ENCODE measurements at places on chromosomes 12 and 14.

DNA sequence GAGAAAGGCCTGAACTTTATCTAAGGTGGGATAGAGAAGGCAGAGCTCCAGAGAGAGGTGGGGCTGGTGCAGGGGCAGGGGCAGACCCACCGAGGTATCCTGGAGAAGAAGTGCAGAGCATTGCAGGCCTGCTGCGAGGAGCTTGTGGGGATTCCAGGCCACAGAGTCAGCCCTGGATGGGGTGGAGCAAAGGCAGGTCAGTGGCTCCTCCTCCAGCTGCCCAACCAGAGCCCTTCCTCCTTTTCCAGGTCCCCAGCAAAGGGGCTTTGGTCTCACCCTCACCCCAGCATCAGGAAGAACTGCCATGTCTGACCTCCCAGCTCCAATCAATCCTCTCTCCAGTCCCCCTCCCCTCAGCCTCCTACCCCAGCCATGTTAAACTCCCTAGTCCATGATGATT lies 19.8 kb upstream of the ZNF740 start:
- no peak for DNase-seq

- DNase-seq: no peak
Measured at GRCh38 chr14:24900269-24901100, 149.5 kb downstream of the STXBP6 start.

DNA sequence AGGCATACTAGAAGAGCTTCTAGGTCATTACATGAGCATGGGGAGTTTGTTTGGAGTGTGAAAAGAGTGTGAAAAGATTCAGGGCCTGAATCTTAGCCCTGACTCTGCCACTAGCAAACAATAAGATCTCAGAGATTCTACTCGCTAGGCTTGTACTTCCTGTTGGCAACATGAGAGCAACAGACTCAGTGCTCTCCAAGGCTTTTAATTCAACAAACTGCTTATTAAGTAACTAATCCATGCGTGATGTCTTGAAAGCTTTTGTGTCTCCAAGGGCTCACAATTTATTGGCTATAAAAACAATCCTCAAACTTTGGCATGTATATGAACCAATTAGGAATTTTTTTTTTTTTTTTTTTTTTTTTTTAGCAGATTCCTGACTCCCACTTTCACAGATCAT lies 105.1 kb downstream of the STXBP6 start:
- no peak for DNase-seq

GRCh38 chr12:117377758-117378157 lies 16.3 kb upstream of the NOS1 start:
- no peak for DNase-seq

GRCh38 chr12:28569698-28570411 lies 379.6 kb downstream of the CCDC91 start:
- no peak for DNase-seq

- DNase-seq: no peak
Measured at GRCh38 chr12:112590281-112590680, 171.5 kb downstream of the PTPN11 start.

DNA sequence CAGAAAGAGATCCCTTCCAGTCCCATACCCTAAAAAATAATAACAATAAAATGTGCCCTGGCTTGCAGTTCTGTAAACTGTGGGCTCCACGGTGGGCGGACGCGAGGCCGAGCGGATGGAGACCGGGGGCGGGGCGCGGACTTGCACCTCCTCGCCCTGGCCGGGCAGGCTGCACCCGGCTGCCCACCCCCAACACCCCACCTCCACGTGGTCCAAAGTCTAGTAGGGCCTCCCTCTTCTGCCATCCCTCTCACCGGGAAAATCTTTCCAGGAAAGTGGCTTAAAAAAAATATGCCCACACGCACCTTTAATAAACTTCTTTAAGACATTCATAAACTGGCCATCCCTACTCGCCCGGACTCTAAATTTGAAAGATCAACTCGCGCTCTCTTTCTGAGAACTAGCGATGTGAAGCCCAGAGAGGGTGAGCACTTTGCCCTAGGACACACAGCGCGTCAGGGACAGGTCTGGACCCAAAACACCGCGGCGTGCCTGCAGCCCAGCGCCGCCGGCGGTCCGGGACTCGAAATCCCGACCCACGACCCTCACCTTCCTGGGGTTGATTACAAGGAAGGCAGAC lies 1.9 kb upstream of the BCL11B start:
- DNase-seq: peak; percentile 73

DNA sequence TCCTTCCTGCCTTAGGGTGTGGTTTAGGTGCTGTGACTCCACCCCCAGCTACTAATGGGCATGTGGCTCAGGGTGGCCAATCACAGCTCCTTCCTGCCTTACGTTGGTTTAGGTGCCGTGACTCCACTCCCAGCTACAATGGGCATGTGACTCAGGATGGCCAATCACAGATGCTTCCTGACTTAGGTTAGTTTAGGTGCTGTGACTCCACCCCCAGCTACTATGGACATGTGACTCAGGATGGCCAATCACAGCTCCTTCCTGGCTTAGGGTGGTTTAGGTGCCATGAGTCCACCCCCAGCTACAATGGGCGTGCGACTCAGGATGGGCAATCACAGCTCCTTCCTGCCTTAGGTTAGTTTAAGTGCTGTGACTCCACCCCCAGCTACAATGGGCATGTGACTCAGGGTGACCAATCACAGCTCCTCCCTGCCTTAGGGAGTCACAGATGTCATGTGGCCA lies 163.9 kb downstream of the TBX5 start:
- DNase-seq: no peak

DNA sequence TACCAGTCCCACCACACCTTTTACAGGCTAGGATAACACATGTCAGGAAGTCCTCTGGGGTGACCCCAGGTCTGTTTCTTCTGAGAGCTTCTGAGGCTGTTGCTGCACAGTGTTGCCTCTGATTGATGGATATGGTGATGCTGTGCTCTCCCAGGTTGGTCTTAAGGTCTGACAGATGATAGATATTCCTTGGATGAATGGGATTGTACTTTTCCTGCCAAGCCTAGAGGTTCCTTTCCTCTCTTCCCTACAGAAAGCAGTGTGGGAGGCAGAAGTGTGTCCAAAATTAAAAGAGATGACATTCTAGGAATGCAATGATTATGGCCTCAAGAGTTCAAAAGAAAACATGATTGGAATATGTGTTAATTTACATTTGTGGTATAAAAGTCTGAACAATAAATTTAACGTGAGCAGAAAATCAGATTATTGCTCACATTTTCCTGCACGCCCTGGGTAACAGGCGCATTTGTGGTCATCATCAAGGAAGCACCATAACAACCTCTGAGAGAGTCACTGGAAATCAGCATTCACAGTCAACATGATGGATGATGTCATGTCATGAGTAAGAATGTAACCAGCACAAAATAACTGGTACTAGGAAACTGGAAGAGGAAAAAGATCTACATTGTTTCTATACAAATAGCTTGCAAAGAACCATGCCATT lies 73.7 kb downstream of the BBS10 start:
- DNase-seq: peak; percentile 58

GRCh38 chr12:95730457-95730856 lies 60.1 kb downstream of the NTN4 start:
- DNase-seq: no peak

DNA sequence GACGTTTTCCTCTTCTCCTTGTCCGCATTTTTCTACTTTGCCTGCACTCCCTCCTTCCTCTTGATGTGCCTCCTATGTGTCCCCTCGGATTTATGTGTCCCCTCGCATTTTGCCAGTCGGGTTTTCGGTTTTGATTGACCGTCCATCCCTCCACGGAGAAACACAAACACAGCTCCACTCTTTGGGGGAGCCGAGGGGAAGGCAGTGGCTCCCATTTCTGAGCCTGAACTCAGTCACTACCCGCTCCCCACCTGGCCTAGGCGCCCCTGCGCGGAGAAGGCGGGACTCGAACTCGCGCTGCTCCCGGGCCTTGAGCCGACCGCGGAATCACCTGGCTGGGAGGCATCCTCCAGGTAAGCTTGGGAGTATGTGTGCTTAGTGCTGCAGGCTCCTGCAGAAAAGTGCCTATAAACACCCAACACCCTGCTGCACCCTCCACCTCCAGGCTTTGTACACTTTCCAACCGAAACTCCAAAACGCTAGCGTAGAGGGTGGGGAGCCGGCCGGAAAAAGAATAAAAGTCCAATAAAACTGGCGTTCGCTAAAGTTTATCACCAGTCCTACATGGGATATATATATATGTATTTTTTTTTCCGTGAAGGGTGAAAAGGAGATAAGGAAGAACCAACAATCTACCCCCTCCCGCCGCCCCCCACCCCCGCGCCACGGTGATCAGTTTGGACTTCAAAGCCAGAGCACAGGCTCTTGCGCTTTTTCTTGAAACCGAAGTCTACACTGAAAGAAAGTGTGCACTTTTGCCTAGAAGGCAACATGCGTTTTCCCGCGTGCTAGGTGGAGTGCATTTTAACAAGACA lies 3.3 kb upstream of the CCND2 start:
- DNase-seq: peak; percentile 70

DNA sequence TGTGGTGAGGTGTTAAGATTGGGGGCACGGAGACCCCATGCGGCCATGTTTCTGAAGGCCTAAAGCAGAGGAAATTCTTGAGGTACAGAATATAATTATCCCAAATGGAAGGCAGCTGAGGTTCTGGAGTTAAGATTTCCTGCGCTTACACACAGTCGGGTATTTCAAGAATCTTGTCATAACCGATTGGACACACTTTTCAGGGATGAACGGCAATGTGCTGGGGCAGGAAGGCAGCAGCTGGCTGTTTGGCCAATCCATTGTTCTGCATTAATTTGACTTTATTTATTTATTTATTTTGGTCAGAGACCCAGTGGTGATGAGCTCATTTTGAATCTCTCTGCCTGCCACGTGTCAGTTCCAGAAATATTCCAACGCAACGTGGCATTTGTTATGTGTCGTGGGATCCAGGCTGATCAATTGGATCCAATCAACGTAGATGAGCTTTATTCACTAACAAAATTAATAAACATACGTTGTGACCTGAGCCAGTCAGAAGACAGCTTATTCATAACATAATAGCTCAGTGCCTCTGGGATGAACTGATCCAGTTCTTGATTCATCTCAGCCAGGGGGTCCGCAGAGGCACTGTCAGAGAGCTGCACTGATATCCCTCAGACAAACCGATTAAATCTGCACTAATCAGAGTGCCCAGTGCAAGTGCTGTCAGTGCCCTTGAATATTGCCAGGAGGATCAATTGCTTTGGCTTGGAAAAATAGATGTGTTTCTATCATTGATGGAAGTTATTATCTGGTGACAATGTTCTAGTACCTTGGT lies 181.0 kb downstream of the KTN1 start:
- no peak for DNase-seq

DNA sequence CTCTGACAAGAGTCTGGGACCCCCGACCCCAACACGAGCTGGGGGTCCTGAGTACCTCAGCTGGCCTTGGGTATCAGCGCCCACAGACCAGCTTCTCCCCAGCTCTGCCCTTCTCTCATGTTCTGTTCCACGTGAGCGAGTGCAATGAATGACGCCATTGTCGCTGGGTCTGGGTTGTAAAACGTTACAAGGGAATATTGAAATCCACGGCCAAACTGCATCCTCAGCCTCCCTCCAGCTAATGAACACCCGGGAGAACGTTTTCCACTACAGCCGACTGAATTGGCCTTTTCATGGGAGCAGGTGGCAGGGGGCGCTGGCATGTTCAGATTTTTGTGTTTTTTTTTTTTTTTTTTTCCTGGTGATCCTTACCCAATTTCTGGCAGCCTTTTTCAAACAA lies 34.7 kb downstream of the TBX5 start:
- DNase-seq: no peak

GRCh38 chr14:28097585-28097984 lies 669.0 kb upstream of the FOXG1 start:
- DNase-seq: no peak

DNA sequence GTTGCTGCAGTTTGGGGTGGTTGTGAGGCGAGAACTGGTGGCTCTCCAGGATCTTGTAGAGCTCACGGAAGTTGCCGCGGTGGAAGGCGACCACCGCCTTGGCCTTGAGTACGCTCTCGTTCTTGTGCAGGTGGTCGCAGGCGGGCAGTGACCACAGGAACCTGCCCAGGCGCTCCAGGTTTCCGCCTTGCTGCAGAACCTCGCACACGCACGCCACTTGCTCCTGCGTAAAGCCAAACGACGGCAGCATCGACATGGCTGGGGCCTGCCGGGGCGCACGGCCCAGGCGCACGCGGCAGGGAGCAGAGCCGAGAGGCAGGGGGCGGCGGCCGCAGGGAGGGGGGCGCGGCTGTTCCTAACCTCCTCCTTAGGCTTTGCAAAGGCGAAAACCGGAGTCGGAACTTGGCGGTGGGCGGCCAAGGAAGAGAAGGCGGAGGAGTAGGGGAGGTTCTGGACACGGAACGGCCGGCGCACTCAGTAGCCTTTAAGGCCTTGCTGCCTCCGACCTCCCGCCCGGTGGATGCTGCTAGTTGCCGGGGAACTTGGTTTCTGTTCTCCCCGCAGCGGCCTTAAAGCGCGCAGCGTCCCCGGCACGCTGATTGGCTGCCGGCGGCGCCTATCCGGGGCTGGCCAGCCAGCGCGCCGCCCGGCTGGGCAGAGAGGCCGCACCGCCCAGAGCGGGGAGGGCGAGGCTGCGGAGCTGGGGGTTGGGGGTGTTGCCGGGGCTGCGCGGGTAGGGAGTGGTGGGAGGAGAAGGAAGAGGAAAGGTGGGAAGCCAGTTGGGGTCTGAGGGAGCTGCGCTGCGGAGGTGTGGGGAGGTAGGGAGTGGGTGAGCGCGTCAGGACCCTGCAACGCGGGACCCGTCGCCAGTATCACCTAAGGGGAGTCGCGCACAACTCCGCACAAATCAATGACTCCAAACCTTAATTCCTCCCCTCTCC lies at the start of gene SIX1:
Gene SIX1, minus strand, starts transcription at position 544 of the 941 bp plus-strand sequence. Its CDS starts 288 bp downstream, at position 256.
- DNase-seq: peak; percentile 59

DNA sequence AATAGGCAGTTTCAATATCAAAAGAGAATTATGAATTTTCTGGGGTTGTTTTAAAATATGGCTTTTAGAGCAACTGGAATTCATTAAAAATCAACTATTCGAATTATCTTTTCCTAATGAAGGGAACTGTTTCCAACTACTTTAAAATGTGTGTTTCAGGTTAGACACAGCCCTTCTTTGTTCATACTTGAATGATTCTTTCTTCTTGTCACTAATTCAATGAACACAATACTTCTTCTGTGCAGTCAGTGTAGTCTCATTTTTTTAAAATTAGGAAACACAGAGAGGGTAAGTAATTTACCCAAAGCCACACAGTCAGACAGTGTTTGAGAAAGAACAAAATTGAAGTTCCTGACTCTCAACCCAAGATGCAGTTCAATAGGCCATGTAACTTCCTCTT lies 414.0 kb downstream of the CCDC91 start:
- DNase-seq: no peak

GRCh38 chr14:81927070-81927469 lies 393.4 kb upstream of the SEL1L start:
- no peak for DNase-seq

GRCh38 chr14:74290415-74290814 lies 12.3 kb downstream of the ABCD4 start:
- DNase-seq: peak; percentile 9

DNA sequence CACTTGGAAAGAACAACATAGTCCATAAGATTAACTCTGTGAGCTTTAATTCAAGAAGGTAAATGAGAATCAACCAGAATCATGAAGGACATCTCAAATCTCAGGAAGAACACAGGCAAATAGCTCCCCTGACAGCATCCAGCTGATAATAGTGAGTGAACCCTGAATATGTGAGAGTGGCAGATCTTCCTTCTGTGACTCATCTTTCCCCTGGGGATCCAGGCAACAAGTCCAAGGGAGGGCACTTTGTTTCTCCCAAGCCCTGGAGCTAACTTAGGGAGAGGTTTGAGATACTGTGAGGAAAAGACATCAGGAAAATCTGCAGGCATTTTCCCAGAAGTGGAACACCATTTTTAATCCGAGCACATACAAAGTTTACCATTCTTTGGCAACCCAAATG lies 763.9 kb upstream of the MGAT4C start:
- no peak for DNase-seq
